ENCODE measurements at places on chromosomes 7 and 10.

- no peak for DNase-seq
These were observed 9.5 kb upstream of the ING3 start for GRCh38 chr7:120941064-120941463.

DNA sequence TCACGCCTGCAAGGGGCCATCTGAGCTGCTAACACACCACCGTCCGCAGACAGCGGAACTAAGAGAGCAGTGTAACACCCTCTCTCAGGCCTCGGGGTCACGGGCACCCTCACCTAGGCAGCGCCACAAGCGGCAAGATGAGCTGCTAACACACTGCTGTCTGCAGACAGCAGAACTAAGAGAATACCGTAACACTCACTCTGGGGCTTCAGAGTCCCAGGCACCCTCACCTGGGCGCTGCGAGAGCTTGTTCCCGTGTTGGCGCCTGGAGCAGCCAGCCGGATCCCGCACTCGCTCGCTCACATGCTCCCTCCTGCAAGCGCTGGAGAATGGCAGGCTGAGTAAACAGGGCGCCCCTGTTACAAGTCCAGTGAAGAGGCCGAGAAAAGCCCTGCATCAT lies 160.2 kb downstream of the SRPK2 start:
- DNase-seq = no peak

GRCh38 chr7:96322373-96322695 lies 436 bp upstream of the SLC25A13 start:
- no peak for DNase-seq

- no peak for DNase-seq
These were observed 56.6 kb downstream of the PARD3 start for GRCh38 chr10:34758447-34758996.

- DNase-seq = no peak
These were observed 103.1 kb downstream of the SEMA3C start for GRCh38 chr7:80815733-80816132.

DNA sequence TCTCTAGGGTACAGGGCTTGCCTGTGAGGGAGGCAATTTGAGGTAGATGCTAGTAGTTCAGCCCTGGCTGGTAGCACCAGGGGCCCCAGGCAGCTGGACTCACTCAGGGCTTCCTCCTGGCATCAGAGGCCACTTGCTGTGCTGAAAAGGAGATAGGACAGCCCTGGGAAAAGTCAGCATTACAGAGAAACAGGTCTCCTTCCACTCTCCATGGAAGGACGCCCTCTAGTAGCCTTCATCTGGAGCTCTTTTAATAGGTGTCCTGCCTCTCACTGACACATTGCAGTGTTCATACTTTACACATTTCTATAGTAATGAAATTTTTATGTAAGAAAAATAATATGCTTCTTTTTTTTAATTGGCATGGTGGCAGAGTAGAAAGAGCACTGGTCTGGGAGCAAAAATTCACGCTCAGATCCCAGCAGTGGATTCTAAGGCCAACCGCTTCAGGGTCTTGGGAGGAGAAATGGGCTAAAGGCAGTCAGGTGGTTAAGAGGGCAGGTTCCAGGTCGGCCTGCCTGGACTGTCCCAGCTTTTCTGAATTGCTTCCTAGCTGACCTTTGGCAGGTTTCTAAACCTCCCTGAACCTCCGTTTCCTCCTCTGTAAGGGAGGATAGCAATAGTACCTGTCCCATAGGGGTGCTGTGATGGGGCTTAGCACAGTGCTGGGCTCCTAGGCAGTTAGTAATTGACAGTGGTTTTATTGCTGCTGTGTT lies 35.8 kb downstream of the AIFM2 start:
- DNase-seq = no peak

DNA sequence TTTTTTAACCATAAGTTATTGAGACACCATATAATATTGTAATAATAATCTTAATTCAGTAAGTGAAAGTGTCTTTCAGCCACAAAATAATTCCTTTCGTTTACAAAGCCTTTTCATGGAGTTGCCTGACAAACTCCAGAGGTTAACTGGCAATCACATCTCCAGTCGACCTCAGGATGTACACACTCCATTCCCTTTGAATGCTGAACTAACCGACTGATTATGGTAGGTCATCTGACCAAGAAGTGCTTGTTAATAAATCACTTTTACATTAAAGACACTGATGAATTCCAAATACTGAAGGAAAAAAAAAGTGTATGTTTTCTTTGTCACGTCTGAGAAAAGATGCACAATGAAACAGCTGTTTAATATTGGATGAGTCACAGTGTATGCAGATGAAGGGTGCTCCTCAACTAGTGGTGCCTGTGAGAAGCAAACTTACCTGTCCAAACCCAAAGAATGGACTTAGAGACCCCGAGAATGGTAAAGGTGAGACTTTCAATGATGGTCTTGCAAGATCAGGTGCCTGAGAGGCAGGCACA lies 348.1 kb upstream of the VWC2 start:
- no peak for DNase-seq

GRCh38 chr10:75394221-75394620 lies 7.3 kb downstream of the ZNF503 start:
- DNase-seq = no peak

GRCh38 chr10:22626784-22627183 lies 87.6 kb downstream of the PIP4K2A start:
- no peak for DNase-seq

DNA sequence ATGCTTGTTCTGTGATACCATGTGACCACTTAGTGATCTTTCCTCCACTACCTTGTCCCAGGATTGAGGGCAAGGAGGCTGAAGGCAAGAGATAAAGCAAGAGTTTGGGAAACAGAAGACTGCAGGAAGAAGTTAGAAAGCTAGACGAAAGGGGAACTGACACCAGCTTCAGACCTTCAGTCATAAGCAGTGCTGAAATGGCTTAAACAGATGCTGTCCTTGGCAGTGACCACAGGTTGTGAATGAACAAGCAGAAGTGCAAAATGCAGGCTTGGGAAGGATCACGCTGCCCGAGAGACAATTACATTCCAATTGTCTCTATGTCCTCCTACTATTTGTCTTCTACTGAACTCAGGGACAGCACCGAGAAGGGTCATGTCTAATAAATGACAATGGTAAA lies 704.9 kb upstream of the AUTS2 start:
- DNase-seq = no peak

GRCh38 chr10:1057106-1057657 lies 997 bp downstream of the WDR37 start:
- no peak for DNase-seq

DNA sequence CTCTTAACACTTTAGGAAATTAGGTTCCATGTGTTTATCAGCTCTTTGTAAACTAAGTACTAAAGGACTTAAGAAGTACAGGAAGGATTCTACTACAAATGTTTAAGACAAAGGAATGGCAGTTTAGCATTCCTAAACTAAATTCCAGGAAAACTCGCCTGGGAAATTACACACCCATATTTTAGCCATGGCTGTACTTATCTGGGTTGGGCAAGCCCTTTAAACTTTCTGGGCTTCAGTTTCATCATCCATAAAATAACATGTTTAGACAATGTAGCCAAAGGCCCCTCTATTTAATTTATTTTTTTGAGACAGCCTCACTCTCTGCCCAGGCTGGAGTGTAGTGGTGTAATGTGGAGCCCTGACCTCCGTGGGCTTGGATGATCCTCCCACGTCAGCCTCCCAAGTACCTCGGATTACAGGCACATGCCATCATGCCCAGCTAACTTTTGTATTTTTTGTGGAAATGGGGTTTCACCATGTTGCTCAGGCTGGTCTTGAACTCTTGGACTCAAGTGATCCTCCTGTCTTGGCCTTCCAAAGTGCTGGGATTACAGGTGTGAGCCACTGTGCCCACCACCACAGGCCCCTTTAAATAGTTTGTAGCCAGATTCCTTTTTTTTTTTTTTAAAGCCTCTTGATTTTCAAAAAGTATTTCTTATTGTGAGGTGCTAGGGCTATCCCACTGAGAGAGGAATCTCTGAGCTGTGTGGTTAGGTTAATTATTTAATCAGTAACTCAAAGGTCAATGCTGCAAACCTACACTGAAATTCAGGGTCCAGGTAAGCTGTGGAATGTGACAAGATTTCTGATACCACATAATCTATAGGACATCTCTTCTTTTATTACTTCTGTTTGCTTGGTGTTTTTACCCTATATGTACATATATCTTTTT lies 32.1 kb downstream of the TMEM60 start:
- no peak for DNase-seq

DNA sequence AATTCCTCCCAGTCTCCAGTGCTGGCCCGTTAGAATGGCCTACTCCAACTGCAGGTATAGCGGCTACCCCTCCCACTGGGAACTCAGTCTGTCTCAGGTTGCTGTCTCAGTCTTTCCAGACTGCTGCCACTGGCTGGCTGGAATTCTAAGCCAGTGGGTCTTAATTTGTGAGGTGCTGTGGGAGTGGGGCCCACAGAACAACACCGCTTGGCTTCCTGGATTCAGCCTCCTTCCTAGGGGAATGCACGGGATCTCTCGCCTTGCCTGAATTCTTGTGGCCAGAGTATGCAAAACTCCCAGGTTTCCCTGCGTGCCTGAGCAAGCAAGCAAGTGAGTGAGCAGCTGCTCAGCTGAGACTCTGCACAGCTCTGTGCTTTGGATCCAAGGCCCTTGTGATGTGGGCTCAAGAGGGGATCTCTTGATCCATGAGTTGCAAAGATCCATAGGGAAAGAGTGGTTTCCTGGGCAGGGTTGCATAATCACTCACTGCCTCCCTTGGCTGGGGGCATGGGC lies 41.5 kb upstream of the GPR141 start:
- no peak for DNase-seq

DNA sequence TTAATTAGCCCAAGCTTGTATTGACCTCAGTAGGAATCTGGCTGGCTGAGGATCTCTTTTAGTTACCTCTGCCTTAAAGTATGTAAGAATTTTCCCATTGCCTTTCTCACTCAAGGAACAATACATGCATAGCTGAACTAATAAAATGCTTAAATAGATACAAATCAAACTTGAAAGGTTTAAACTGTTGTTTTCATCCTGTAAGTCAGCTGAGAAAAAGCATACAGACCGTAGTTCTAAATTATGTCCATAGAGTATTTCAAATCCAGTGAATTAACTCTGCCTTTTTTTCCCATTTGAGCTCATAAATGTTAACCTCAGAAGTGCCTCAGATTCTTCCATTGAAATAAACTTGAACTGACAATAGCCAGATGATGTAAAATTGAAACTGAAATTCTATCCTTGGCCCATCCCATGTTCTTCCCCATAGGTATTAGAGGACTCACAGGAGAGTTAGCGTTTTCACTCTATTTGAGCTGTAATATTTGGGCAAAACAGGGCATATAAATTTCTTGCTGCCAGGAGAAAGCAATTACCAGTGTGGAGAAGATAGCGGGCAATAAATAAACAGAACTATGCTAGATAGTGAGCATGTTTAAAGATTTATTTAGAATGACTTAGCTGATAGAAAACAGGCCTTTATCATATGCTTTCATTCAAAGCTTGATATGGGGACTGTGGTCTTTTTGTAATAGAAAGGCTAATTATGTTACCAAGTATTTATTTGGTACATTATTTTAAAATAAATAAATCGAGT lies 163.7 kb downstream of the WNT2 start:
- no peak for DNase-seq

GRCh38 chr10:60894786-60895185 lies 49.2 kb downstream of the RHOBTB1 start:
- no peak for DNase-seq

- DNase-seq = peak; percentile 31
These were observed 240.3 kb upstream of the KAT6B start for GRCh38 chr10:74586088-74586585.

GRCh38 chr10:14001298-14002040 lies 329.3 kb downstream of the FRMD4A start:
- DNase-seq = no peak

DNA sequence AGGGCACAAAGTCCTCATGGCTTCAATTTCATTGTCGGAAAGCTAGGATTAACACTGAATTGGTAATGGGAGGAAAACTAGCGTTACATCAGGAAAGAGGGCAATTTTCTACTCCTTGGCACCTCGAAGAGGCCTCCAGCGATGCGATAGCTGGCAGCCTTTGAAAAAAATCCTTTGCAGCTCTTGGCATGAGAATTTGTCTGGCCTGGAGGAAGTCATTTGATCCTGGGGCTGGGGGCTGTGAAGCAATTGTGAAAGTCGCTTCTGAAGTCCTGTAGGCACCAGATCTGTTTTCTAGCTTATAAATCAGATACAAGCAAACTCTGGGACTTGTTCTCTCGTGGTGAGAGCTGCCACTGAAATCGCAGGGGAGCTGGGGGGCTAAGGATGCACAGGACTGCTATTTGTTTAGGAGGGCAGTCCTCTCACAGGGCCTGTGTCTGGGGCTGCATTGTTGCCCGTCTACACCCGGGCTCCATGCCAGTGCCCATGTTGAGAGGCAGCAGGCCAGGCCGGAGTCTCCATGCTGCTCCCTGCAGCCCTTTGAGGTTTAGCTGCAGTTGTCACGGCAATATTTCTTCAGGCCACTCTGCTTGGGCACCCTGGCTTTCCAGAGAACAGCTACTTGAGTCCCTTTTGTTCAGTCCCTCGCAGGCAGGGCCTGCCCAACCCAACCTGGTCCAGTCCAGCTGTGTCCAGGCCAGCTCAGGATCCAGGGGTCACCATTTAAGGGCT lies 206.8 kb upstream of the LYZL1 start:
- no peak for DNase-seq

GRCh38 chr7:107882766-107883165 lies 8.2 kb upstream of the DLD start:
- no peak for DNase-seq

Data from stimulated activated naive CD8-positive, alpha-beta T cell treated with anti-CD3 and anti-CD28 coated beads, Interleukin-15, Interleukin-2, amounts not matched to agents 100 U/mL and 50 U/mL, for 24 hours (primary cell).